Kidney (tissue), 22 donors: ENCODE measurements at places on chromosomes 12 and 14.
A peak's percentile ranks its signal among the peaks of the same experiment; 100 is the strongest.

DNA sequence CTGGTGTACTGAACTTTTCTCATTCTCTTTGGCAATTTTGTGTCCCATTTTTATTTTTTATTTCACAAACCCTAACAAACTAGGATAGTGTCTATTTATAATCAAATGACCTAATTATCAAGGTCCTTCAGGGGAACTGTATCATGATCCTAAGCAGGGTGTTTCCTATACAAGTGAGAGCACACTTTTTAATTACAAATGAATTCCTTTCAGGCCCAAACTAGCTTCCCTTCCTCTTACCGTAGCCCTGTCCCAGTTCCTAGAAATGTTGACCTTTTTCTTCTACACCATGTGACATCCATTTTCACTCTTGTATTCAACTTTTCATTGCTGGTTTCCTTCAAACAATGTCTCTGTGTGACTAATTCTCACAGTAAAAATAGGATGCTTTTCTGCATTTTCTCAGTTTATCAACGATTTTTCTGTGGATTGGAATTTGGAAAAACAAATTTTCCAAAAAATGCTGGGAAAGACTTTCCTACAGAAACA is 411.4 kb downstream of the CCDC91 start:
- no peak for DNase-seq

DNA sequence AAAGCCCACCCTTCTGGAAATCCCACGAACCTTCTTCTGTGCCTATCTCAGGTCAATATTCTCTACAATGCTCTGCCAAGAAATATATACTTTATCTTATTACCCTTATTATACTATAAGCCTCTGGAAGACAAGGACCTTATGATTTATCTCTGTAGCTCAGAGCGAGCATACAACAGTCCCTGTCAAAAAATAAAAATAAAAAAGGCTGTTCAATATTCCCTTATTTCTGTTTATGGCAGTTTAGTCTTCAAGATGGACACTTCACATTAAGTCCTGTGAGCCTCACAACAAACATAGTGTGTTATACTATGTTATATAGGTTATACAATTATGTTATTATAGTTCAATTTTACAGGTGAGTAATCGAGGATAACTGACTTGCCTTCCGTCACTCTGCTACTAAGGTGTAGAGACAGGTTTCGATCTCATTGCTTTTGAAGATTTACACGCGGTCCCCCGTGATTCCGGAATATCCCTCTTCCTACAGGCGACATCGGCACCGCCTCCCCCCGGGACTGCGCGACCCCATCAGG is 562 bp downstream of the EAPP start:
- DNase-seq: peak; percentile 16

DNA sequence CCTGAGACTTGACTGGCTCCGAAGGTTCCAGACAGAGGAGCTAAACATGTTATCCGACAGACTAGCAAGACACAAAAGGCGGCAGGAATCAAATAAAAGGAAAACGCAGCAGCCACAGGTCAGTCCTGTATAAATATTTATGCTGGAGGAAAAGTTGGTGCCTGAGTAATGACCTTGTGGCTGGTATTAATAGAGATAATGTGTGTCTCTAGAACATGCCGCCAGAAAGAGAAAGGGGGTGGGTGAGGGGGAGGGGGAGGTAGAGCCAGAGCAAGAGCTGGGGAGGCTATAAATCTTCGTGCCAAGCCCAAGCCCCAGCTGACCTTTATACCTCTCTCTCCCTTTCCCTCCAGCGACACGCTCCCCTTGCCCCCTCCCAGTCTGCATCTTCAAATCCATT is 590.4 kb downstream of the MED13L start:
- no peak for DNase-seq

GRCh38 chr12:58268069-58268468 is 326.7 kb downstream of the ATP23 start:
- no peak for DNase-seq

DNA sequence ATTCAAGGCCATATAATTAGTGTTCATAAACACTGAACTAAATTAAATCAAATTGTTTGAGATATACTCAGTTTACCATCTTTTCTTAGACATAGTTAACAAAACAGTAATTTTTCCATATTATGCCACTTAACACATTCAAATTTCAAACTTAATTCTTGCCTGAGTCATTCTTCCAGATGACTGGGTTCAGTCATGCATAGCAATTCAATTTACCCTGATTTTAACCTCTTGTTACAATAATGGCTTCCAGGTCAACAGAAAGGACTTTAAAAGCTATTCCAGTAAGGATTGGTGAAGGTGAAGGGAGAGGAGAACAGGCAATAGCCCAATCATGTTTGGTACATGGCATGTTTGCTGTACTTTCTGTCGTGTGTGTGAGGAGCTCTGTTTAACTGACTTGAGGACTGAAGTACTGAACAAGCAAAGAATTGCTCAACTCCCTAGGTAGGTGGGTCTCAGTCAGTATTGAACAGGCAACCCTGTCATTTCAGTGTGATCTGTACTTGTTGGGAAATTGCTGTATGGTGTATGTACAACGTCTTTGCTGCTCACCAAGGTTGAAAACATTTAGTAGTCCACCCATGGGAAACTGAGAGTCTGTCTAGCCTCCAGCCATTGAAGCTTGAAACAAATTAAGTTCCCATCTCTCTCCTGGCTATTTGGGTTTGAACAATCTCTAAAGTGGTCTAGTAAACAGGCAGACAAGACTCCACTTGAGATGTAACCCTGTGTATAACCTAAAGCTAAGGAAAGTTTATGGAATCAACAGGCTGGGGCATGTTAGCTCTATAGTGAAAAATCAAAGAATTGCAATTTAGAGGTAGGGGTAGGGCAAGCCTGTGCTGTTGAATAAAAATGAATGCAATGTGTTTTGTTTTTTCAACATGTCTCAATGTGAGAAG is 327.2 kb downstream of the BTG1 start:
- DNase-seq: no peak

DNA sequence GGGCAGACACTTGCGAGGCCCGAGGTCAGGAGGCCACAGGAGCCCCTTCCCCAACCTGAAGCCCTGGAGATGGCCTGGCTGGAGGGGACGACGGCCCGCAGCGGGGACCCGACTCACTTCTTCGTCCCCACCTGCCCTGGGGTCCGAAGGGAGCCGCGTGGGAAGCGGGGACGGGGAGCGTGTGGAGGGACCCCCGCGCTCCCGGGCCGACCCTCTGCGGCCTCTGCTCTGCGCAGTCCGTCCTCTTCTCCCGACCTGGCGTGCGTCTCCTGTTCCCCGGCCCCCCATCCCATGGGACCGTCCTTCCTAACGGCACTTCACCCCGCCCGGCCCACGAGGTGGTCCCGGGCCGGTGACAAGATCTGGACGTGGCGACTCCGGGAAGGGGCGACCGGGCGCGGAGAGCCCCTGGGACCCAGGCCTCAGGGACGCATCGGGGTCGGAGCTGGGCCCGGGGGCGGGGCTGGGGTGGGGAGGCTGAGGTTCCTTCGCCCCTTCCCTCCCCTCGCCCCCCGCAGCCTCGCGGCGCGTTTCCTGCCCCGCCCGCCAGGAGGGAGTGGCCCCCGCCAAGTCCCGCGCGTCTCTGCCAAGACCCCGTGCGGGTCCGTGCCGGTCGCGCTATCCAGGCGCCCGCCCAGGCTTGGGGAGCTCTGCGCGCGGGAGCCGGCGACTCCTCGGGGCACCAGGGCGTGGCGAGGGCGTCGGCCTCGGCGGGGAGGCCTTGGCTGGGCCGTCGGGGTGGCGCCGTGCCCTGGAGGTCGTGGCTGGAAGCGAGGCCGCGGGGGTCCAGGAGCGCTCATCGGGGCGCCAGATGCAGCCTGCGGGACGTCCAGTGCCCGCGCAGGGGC is 97.1 kb downstream of the TNFAIP2 start:
- DNase-seq: peak; percentile 67

DNA sequence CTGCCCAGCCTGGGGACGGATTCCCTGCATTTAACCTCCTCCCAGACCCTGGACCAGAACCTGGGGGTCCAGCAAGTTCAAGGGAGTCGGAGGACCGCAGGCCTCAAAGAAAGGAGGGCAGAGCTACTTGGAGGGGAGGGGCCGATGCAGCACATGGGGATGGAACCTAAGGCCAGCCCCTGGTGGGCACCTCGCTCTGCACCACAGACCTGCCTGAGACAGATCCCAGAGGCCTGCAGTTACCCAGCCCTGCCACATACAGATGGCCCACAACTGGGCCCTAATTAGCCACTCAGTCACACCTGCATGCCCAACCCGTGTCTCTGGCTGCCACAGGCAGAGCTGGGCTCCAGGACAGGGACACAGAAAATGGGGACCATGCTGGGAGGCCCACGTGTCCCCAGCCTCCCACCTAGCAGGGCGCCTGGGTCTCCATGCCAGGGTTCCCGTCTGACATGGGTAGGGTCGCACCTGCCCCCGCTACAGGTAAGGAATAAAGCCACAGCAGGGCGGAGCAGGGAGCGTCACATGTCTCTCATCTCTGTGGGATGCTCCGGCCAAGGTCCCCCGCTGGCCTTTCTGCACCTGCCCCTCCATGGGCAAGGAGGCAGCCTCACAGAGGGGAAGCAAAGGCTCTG is 16.7 kb downstream of the AKT1 start:
- no peak for DNase-seq
